ENCODE measurements at places on chromosomes 16 and 17.

DNA sequence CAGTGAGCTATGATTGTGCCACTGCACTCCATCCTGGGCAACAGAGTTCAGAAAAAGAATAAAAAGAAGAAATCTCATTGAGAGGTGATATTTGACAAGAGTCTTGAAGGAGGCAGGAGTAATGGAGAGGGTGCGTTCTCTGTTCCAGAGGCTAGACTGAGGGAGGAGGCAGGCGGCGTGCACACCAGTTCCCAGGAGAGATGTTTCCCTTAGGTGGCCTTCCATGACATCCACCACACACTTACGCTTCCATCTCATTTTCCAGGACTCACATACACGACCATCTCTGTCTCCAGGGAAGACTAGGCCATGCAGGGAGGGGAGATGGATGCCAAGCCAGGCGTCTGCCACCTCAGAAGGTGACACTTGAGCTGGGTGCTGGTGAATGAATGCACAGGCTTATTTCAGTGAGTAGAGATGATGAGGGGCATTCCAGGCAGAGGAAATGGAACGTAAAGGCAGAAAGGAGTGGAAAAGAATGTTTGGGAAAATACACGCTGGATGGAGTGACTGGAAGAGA, 25.3 kb upstream of the N4BP1 start:
- no peak for DNase-seq

GRCh38 chr17:37301288-37301687, 74.5 kb upstream of the C17orf78 start:
- no peak for DNase-seq

- peak; percentile 93 for DNase-seq
These were observed 3.0 kb downstream of the BORCS6 start for GRCh38 chr17:8186787-8187516.

- DNase-seq = no peak
These were observed 11.5 kb downstream of the GSE1 start for GRCh38 chr16:85624646-85625045.

DNA sequence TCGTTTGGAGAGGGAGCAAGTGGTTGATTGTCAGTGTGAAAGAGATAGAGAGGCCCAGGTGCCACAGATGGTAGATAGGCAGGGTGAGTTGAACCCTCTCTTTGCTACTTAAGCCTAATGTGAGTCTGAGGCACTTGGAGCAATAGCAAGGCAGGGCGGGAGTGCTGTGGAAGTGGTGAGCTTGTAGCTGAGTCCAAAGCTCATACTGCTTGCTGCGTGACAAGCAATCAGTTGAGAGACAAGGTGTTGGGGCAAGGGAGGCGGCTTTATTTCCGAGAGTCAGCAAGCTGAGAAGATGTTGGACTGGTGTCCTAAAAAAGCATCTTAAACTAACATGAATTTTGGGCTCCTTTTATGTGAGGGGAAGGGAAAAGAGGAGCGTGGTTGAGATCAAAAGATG, 112.9 kb upstream of the ZKSCAN2 start:
- DNase-seq = no peak

- DNase-seq = peak; percentile 77
These were observed 84.1 kb downstream of the TBC1D16 start for GRCh38 chr17:79951361-79952264.

GRCh38 chr17:55654022-55654421, 68.6 kb downstream of the TMEM100 start:
- no peak for DNase-seq

- no peak for DNase-seq
These were observed 9.2 kb downstream of the KDM6B start for GRCh38 chr17:7843257-7843535.

DNA sequence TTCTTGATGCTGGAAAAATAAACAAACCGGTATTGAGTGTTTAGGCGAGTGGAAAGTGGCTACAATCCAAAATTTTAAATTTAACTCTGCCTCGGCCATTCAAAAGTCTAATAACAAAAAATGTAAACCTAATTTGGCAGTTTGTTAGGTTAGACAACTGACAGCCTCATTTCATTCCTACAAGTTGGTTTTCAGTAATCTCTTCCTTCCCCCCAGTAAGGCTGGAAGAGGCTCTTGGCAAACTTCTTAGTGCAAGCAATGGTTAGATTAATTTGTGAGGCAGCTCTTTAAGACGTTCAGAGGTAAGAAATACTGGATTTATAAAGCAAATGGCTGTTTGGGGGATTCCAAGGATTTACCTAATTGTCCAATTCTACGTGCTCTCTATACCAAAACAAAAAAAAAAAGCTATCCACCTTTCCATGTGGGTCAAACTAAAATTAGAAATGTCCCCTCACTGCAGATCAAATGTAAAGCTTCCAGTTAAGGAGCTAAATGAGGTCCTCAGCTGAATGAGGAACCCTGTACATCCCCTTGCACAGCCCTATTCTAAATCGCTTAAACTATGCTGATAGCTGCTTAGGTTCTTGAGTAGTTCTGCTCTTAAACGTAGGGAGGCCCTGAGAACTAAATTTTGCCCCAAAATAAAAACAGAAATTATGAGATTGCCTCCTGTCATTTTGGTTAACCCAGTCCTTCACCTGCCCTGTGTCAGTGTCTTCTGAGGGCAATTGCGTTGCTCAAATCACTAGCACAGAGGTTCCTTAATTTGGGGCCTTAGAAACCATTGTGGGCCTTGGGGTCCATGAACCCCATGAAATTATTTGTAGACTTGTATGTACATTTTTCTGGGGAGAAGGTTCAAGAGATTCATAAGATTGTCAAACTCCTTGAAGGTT, 2.9 kb downstream of the HEXIM1 start:
- no peak for DNase-seq

- no peak for DNase-seq
These were observed 90.6 kb downstream of the CACNG3 start for GRCh38 chr16:24346734-24347133.

GRCh38 chr17:56762988-56763387, 70.7 kb downstream of the C17orf67 start:
- no peak for DNase-seq

GRCh38 chr17:76036497-76037261, 9.6 kb upstream of the EVPL start:
- no peak for DNase-seq
